Ovary (tissue), 10 donors: ENCODE measurements at places on chromosomes 1 and 21. TPM values are rescaled to one million over a fixed set of nuclear protein-coding genes. Genes with fewer than 3 reads are reported as not detected.

- H3K36me3 ChIP-seq, result no peaks in the 10 kb centered on the region
- H3K4me1 ChIP-seq, result no peaks in the 10 kb centered on the region
- DNase-seq, result no peak
- H3K27ac ChIP-seq, result no peak overlapping the region
- no peak overlapping the region for H3K4me3 ChIP-seq
- no peaks in the 10 kb centered on the region for H3K27me3 ChIP-seq
Observed at GRCh38 chr1:47751193-47751592, 246.0 kb downstream of the TRABD2B start.

- no peak overlapping the region for H3K4me3 ChIP-seq
- H3K27ac ChIP-seq, result no peak overlapping the region
- no peak for DNase-seq
Observed at GRCh38 chr21:31553926-31554325, 105.6 kb upstream of the SOD1 start.

- no peak overlapping the region for H3K4me3 ChIP-seq
- no peaks in the 10 kb centered on the region for H3K27me3 ChIP-seq
- no peak for DNase-seq
- no peaks in the 10 kb centered on the region for H3K36me3 ChIP-seq
- H3K4me1 ChIP-seq, result no peaks in the 10 kb centered on the region
Observed at GRCh38 chr1:217522277-217522676, 108.6 kb downstream of the GPATCH2 start.

DNA sequence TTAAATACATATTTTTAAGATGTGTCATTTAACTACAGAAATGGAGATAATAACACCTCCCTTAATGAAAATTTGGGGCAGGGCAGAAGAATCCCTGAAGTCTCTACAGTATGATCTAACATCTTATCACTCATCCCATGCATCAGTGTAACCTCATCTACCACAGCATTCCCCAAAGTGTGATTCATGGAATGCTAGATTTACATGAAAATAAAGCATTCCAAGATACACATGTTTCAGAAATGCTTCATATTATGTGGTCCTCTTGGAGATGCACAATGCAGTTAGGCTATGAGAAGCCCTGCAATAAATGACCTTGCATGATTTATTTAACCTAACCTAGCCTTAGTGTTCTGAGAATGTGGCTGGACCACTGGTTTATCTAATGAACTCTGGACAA is 166.9 kb upstream of the SYT6 start:
- no peaks in the 10 kb centered on the region for H3K27me3 ChIP-seq
- no peak overlapping the region for H3K27ac ChIP-seq
- H3K36me3 ChIP-seq, result no peaks in the 10 kb centered on the region
- no peak for DNase-seq
- no peak overlapping the region for H3K4me3 ChIP-seq
- H3K4me1 ChIP-seq, result no peaks in the 10 kb centered on the region

- H3K4me3 ChIP-seq, result no peak overlapping the region
- H3K36me3 ChIP-seq, result no peaks in the 10 kb centered on the region
- DNase-seq, result no peak
Observed at GRCh38 chr1:63612564-63612963, 19.4 kb downstream of the PGM1 start.

GRCh38 chr1:91584878-91585277 is 84.2 kb downstream of the CDC7 start:
- H3K4me3 ChIP-seq, result no peak overlapping the region
- no peaks in the 10 kb centered on the region for H3K27me3 ChIP-seq
- H3K4me1 ChIP-seq, result peaks cover 10% of the 10 kb centered on the region
- H3K36me3 ChIP-seq, result no peaks in the 10 kb centered on the region

- H3K36me3 ChIP-seq, result no peaks in the 10 kb centered on the region
- H3K4me1 ChIP-seq, result no peaks in the 10 kb centered on the region
- H3K27me3 ChIP-seq, result no peaks in the 10 kb centered on the region
- no peak overlapping the region for H3K4me3 ChIP-seq
- DNase-seq, result no peak
- H3K27ac ChIP-seq, result no peak overlapping the region
Observed at GRCh38 chr1:223653431-223653830, 12.1 kb downstream of the CAPN8 start.

DNA sequence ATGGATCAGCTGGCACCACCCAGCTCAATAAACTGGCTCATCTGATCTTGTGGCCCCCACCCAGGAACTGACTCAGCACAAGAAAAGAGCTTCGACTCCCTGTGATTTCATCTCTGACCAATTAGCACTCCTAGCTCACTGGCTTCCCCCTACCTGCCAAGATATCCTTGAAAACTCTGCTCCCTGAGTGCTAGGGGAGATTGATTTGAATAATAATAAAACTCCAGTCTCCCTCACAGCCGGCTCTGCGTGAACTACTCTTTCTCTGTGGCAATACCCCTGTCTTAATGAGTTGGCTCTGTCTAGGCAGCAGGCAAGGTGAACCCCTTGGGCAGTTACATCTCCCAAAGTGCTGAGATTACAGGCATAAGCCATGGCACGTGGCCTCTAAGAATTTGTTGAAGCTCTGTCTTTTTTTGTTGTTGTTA is 11.8 kb upstream of the RHBDL2 start:
- H3K4me3 ChIP-seq, result no peak overlapping the region
- H3K36me3 ChIP-seq, result no peaks in the 10 kb centered on the region
- no peaks in the 10 kb centered on the region for H3K27me3 ChIP-seq
- DNase-seq, result no peak

DNA sequence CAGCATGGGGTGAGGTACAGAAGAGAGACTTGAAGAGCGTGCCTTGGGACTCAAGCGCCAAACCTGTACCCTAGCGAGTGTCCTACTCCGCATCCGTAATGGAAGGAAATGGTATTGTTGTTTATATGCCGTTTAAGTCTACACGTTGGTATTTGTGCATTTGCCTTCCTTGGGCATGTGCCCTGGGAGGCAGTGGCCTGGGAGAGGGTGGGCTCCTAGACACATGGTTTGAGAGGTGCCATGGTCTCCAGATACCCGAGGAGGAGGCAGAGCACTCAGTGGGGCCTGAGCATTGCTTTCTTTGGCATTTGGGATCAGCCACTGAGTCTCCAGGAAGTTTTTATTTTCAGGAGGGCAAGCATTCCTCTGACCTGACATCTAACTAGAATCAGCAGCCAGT is 6.5 kb downstream of the ZNF672 start:
- H3K36me3 ChIP-seq, result no peaks in the 10 kb centered on the region
- H3K27ac ChIP-seq, result no peak overlapping the region
- H3K4me1 ChIP-seq, result no peaks in the 10 kb centered on the region
- no peak overlapping the region for H3K4me3 ChIP-seq
- no peaks in the 10 kb centered on the region for H3K27me3 ChIP-seq

- no peaks in the 10 kb centered on the region for H3K4me1 ChIP-seq
- DNase-seq, result no peak
- H3K27me3 ChIP-seq, result no peaks in the 10 kb centered on the region
- no peaks in the 10 kb centered on the region for H3K36me3 ChIP-seq
- H3K4me3 ChIP-seq, result no peak overlapping the region
Observed at GRCh38 chr1:157084720-157085119, 14.9 kb downstream of the ETV3L start.

GRCh38 chr1:233376382-233377110 is 49.0 kb downstream of the MAP3K21 start:
- H3K4me3 ChIP-seq, result no peak overlapping the region
- no peaks in the 10 kb centered on the region for H3K36me3 ChIP-seq
- DNase-seq, result no peak
- no peaks in the 10 kb centered on the region for H3K27me3 ChIP-seq
- no peak overlapping the region for H3K27ac ChIP-seq

GRCh38 chr1:162629651-162630050 is 2.6 kb upstream of the DDR2 start:
- H3K27ac ChIP-seq, result peak overlapping the region; percentile 76
- H3K36me3 ChIP-seq, result no peaks in the 10 kb centered on the region
- H3K27me3 ChIP-seq, result no peaks in the 10 kb centered on the region
- H3K4me1 ChIP-seq, result peaks cover 13% of the 10 kb centered on the region

DNA sequence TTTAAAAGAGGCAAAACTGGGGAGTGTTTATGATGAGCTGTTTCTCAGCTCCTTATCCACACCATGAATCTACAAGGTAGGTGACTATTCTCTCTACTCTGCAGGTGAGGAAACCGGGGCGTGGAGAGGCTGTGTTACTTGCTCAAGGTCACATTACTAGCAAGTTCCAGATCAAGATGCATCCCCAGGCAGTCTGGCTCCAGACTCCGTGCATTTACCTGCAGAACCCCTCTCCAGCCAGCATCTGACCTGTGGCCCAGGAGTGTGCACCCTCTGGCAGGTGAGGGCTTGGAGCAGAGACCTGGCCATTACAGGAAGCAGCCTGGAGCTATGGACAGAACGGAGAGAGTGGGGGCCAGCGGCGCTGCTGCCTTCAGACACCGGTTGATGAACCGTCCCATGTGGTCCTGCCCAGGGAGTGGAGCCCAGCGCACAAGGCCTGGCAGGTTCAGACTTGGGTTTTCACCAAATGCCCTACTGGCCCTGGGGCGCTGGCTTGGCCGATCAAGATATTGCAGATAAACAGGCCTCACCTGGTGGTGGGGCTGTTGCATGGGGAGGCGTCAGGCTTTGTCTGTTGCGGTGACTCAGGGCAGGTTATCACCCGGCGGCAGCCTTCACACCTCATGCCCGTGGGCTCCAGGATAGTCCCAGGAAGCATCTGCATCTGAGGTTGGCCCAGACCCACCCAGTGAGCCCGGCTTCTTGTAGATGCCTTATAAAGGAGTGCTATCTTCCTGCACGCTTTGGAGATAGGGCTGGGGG is 29.2 kb upstream of the WNT4 start:
- no peaks in the 10 kb centered on the region for H3K27me3 ChIP-seq
- H3K4me3 ChIP-seq, result no peak overlapping the region
- no peak overlapping the region for H3K27ac ChIP-seq
- no peaks in the 10 kb centered on the region for H3K36me3 ChIP-seq
- no peaks in the 10 kb centered on the region for H3K4me1 ChIP-seq
- no peak for DNase-seq

GRCh38 chr1:33388805-33389771 is 41.8 kb downstream of the PHC2 start:
- H3K27ac ChIP-seq, result peak overlapping the region; percentile 10
- DNase-seq, result no peak
- H3K4me1 ChIP-seq, result peaks cover 11% of the 10 kb centered on the region
- H3K27me3 ChIP-seq, result no peaks in the 10 kb centered on the region
- H3K36me3 ChIP-seq, result no peaks in the 10 kb centered on the region

EFNA1 gene
- 27.3 TPM for polyA plus RNA-seq

EXO1 gene
- 0.52 TPM for polyA plus RNA-seq

PALMD gene
- 20.3 TPM for polyA plus RNA-seq

- no peak for DNase-seq
- H3K27me3 ChIP-seq, result no peaks in the 10 kb centered on the region
- H3K27ac ChIP-seq, result no peak overlapping the region
- H3K4me1 ChIP-seq, result no peaks in the 10 kb centered on the region
Observed at GRCh38 chr1:208595236-208595635, 351.1 kb upstream of the PLXNA2 start.

GRCh38 chr1:91804546-91805023 is 81.4 kb downstream of the TGFBR3 start:
- H3K4me1 ChIP-seq, result peaks cover 33% of the 10 kb centered on the region
- no peak overlapping the region for H3K4me3 ChIP-seq
- no peaks in the 10 kb centered on the region for H3K36me3 ChIP-seq
- no peaks in the 10 kb centered on the region for H3K27me3 ChIP-seq
- H3K27ac ChIP-seq, result peak overlapping the region; percentile 17

DNA sequence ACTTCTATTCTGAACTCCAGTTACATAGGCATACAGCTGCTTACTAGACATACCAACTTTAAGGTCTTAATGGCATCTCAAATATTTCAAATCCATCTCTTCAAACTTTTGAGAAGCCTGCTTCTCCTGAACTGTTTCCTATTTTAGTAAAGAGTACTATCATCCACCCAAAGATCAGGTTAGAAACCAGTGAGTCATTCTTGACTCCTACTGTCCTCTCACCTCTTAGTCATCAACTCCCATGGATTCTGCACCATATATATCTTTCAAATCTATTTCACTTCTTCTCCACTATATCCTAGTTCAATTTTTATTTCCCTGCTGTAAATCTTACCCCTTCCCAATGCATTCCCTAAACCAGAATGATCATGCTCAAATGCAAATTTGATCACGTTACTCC is 18.1 kb upstream of the BEND5 start:
- no peaks in the 10 kb centered on the region for H3K27me3 ChIP-seq
- no peaks in the 10 kb centered on the region for H3K4me1 ChIP-seq
- no peak for DNase-seq
- no peak overlapping the region for H3K4me3 ChIP-seq

TNFAIP8L2 gene
- 2.1 TPM for polyA plus RNA-seq

DNA sequence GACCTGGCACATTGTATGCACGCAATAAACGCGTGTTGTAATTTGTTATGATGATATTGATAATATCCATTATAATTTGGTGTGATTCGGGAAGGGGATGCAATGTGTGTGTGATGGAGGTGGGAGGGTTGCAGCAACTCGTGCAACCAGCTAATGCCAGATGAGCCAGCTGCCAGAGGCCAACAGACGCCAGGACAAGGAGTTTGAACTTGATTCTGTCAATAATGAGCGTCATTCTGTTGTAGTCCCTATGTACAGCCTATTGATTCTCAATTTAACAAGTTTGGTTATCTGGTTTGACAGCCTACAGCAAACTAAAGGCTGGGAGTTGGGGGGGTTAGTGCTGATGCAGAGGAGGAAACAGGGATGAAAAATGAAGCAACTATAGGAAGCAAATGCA is 35.5 kb downstream of the TIAM1 start:
- H3K4me1 ChIP-seq, result no peaks in the 10 kb centered on the region
- H3K27me3 ChIP-seq, result no peaks in the 10 kb centered on the region
- no peak overlapping the region for H3K4me3 ChIP-seq
- H3K36me3 ChIP-seq, result no peaks in the 10 kb centered on the region

- no peaks in the 10 kb centered on the region for H3K36me3 ChIP-seq
- H3K27me3 ChIP-seq, result no peaks in the 10 kb centered on the region
- no peak for DNase-seq
- H3K4me1 ChIP-seq, result no peaks in the 10 kb centered on the region
- no peak overlapping the region for H3K27ac ChIP-seq
Observed at GRCh38 chr1:21234779-21235178, 55.5 kb downstream of the ECE1 start.

DNA sequence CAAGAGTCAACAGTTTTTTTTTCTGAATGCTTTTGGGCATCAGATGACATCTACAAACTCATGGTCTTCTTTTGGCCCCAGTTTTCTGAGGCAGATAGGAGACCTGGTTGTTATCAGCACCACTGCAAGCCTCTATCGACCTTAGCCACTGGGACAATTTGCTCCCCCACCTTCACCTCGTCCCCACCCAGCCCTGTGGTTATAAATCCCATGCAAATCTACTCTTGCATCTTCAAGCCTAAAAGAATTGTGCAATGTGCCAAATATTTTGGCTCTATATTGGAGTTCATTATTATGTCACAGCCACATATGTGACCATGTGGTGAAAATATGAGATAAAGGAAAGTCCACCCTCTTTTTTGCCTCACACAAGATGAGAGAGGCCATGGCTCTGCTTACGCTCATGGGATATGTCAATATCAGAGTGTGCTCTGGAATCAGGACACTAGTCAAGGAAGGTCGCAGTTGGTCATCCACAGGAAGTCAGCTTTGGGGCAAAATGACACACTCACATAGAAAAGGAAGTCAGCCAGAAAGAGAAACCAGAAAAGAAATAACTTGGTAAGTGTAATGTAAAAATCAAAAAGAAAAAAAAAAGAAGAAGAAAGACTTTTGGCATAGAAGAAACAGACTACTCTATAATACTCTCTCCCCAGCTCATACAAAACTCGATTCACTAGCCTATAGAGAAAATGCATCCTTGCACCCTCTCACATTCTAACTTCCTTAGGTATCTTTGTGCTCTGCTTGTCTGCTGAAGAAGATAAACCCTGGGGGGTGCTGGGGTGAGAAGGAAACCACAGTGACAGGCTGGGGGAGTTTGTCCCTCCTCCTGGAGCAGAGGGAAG is 21.2 kb downstream of the SLC30A10 start:
- no peaks in the 10 kb centered on the region for H3K27me3 ChIP-seq
- DNase-seq, result no peak
- H3K27ac ChIP-seq, result no peak overlapping the region
- no peak overlapping the region for H3K4me3 ChIP-seq
- H3K36me3 ChIP-seq, result no peaks in the 10 kb centered on the region
